Activated naive CD8-positive, alpha-beta T cell treated with anti-CD3 and anti-CD28 coated beads for 36 hours (primary cell): ENCODE measurements at places on chromosomes 7 and 10.

DNA sequence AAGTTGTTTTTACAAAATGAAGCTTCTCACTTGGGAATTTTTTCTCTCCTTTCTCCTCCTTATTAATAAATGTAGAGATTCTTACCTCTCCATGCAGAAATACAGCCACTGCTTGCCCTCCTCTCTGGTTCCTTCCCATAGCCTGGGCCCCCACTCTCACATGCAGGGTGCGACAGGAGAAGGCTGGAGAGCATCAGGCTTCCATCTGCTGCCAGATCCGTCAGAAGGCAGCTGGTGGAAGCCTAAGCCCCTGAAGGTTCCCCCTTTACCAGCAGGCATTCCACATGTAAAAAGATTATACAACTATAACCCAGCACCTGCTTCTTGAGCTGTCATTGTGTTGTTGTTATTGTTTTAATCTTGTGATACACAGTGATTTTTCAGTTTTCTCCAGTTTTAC lies 314.2 kb downstream of the LHFPL3 start:
- DNase-seq, result no peak

DNA sequence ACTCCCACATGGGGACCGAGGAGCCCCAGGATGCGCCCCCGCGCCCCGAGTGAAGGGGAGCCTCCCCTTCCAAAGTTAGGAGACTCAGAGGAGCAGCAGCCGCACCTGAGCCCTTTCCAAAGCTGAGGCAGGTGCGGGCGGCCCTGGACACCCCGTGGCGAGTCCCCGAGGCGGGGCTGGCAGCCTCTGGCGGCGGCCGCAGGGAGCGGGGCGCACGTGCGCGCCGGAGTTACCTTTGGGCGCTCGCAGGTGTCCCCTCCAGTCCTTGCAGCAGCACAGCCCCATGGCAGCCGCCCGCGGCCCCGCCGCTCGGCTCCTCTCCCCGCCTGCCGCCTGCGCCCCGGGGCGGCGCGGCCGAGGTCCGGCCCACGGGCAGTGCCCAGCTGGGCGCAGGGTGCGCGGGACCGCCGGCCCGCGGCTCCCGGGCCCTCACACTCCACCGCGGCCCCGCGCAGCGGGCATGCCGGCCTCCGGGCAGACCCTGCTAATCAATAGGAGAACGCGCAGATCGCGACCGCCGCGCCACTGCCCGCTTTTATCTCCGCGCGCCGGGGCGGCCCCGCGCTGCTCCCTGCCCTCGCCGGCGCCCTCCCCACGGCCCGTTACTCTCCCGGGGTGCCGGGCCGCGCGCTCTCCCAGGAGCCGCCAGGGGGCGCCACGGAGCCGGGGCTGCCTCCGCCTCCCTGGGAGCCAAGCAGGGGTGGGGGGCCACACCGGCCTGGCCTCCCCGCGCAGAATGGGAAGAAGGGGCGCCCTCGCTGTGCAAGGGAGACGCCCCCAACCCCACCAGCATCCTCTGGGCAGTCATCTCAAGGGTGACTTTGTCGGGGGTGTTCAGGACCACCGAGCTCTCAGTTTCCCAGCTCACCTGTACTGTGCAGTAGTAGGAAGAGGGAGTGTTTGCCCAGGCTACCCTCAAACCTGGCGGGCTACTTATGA lies 80.8 kb downstream of the ARHGAP22 start:
- DNase-seq, result peak; percentile 34

DNA sequence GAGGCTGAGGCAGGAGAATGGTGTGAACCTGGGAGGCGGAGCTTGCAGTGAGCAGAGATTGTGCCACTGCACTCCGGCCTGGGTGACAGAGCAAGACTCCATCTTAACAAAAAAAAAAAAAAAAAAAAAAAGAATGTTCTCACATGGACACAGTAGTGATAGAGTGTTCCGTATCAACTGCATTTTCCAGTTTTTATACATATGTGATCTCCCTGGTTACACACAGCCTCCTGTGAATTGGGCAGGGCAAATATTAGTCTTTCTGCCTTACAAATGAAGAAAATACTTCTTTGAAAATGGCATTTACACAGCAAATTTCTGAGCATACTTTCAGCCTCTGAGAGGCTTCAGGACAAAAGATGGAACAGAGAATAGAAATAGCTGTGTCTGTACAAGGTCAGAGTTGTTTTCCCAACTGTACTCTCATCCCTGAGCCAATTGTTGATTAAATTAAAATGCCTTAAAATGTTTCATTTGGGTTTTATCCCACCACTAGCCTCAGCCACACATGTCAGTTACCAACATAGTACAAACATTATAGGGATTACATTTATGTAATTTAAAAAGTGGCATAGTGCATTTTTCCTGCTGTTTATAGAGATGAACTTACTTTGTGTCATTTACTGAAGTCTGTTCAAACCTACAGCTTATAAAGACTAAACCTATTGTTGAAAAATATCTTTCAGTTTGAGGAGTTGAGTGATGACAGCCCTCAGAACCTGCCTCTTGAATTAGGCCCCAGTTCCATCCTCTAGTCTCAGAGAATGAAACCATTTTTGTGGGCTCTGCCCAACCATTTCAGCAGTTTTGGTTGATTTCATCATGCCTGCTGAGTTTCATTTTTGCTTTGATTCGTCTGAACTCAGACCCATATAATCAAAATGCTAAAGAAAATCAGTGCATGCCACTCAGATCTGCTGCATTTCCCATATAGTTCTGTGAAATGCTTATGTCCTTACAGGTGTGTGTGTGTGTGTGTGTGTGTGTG lies 609.4 kb upstream of the C7orf33 start:
- no peak for DNase-seq

GRCh38 chr10:115525141-115525540 lies 432.0 kb downstream of the ATRNL1 start:
- no peak for DNase-seq

DNA sequence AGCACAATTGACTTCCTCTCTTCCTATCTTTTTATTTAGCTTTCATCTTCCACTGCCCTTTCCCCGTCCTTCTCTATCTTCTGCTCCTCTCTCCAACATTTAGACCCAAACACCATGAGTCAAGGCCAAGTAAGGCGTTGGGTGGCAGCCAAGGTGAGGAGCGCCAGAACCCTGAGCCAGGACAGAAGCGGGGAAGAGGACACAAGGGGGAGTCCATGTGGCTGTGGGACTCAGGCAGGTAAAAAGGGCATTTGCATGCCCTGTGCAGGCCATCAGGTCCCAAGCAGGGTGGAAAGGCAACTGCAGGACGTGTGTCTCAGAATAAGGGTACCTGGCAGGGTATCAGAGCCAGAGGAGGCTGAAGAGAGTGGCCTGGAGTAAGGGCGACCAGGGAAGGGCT lies 192.4 kb upstream of the PFKP start:
- no peak for DNase-seq

DNA sequence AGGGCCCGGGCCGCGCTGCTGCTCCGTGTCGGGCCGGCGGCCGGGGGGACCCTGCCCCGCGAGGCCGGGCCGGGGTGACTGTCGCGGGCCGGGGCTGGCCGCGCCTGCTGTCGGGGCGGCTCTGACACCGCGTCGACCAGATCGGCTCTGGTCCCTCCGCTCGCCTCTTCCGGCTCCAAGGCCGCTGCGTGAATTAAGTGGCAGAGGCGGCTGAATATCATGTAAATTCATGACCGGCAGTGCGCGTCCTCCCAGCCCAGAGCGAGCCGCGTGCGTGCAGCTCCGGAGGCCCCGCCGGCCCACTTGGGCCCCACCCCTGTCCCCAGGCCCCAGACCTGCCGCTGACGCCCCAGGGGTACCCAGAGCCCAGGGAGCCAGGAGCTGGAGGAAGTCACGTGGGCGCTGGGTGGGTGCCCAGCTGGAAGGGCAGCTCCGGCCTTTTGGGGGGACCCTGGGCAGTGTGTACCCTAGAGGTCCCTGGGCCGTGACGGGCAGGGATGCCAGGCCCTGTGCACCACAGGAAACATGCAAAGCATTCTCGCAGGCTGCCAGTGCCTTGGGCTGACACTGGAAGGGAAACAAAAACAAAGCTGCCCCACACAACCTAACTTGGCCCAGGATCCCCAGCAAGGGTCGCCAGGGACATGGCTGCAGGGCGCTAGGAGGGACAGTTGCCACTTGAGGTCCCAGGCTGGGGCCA lies 584.0 kb upstream of the MKI67 start:
- no peak for DNase-seq

- no peak for DNase-seq
Observed at GRCh38 chr7:136868496-136869000, at the start of gene CHRM2. CHRM2 (plus strand) TSS chr7:136868652; CDS start chr7:137014866, 146,214 bp downstream.

DNA sequence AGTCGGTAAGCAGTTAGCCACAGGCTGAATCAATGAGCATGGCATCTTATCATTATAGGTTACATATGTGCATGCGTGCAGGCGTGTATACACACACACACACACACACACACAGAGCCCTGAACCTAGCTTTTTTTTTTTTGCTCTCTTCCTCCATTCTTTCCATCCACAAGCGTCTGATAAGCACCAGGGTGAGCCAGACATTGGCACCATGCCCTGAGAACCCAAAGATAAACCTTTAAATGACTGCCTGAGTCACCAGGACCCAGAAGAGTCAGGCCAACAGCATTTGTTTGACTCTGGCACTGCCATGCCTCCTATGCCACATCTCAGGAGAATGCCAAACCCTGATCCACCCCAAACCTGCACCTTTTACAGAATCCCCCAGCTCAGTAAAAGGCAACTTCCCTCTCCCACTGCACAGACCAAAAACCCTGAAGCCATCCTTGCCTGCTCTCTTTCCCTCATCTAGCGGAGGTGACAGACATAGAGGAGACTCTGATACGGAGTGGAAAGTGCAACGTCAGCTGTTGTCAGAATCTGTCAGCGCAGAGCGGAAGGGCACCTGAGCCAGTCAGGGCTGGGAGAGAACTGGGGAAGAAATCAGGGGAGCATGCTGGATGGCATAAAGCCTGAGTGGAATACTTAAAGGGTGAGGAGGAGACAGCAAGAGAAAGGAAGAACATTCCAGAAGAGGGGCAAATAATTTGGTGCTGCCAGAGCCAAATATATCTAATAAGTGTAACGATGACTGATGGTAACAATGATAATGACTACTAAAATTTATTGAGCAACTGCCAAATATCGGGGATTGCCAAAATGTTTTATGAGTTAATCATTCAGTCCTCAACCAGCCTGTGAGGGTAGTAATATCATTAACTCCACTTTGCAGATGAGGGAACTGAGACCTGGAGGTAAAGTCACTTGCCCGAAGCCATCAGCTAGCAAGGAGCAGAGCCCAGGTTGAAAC lies 3.2 kb downstream of the PARP12 start:
- peak; percentile 22 for DNase-seq

DNA sequence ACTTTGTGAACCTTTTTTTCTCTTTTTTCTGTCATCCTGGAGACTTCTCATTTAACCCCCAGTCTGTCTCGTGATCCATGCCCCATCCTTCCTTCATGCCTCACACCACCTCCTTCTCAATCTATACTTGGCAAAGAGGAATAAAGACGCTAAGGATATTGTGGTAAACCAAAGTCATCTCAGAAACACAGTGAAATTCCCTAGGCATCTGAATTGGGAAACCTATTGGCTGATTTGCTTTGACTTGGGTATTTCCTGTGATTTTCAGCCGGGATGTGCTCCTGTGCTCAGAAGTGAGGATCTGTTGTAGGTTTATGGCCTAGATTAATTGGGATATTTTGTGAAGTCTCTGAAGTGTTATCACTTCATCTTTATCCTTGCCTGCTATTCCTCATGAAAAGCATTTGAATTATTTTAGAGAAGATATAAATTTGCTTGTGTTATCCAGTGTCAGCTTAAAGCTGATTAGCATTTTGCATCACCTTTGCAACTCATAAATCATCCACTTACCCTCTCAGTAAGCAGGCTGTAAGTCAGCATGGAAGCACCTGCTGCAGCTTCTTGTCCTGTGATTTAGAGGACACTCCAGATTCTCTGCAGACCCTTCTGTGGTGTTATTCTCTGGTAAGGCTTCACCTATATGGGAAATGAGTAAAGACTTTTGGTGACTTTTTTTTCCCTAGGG lies 138.0 kb downstream of the AUTS2 start:
- no peak for DNase-seq

GRCh38 chr10:61974601-61975390 lies 73.3 kb downstream of the ARID5B start:
- no peak for DNase-seq

DNA sequence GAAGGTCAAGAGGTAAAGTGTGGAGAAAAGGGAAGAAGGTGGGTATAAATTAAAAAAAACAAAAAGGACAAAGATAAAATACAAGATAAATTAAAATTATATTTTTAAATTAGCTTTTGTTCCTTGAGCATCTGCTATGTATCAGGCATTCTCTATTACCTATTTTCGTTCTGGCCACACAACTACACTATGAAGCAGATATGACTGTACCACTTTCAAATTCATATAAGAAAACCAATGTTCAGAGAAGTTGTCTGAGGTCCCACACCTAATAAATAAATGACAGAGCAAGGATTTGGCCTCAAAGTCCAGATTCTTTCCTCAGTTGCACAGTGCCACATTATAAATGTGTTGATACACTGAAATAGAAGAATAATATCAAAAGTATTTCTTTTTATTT lies 103.8 kb upstream of the PCDH15 start:
- DNase-seq, result no peak

GRCh38 chr10:71608819-71609768 lies 110.5 kb downstream of the C10orf105 start:
- DNase-seq, result peak; percentile 68

GRCh38 chr7:90846192-90846591 lies 250.1 kb downstream of the CDK14 start:
- DNase-seq, result no peak

- peak; percentile 34 for DNase-seq
Observed at GRCh38 chr10:97498841-97499560, at the start of gene UBTD1. UBTD1 (plus strand) TSS chr10:97498924; CDS start chr10:97499204, 280 bp downstream.

DNA sequence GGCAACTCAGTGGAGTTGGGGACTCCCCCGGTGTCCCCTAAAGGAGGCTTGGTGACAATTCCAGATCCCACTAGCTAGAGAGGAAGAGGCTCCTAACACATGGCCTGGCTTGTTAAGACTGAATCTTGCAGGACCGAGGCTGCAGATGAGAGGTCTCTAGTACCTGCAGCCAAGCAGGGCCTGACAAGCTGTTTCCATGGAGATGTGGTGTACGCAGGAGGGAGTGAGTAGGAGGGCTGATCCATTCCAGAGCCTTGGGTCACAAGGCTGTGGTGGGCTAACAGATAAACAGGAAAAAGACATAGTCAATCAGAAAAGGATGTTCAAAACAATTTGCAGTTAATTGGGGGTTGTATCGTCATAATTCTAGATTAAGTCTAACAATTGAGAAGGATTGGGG lies 77.3 kb upstream of the MKLN1 start:
- no peak for DNase-seq

DNA sequence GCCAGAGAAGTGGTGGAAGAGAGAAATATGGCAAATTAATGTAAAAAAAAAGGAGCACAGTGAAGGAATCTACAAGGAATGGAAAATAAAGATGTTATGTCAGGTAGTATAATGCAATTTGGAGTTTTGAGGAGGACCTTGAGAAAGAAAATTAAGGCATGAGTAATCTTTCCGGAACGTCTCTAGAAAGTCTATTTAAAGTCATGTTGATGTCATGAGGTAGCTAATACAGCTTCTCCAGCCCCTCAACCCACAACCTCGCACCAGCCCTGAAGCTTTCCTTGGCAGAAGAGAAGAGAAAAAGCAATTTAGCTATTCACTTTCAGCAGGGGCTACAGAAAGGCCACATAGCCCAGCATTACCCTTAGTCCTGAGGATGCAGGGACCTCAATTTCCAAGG lies 22.5 kb downstream of the TRDMT1 start:
- DNase-seq, result no peak

- DNase-seq, result no peak
Observed at GRCh38 chr7:68547181-68547580, 1051.1 kb upstream of the AUTS2 start.
